Activated naive CD4-positive, alpha-beta T cell treated with anti-CD3 and anti-CD28 coated beads, Interleukin-2, amount 10 ng/mL, durations not matched to agents 7 days and 5 days (primary cell): ENCODE measurements at places on chromosomes 3 and 15.

DNA sequence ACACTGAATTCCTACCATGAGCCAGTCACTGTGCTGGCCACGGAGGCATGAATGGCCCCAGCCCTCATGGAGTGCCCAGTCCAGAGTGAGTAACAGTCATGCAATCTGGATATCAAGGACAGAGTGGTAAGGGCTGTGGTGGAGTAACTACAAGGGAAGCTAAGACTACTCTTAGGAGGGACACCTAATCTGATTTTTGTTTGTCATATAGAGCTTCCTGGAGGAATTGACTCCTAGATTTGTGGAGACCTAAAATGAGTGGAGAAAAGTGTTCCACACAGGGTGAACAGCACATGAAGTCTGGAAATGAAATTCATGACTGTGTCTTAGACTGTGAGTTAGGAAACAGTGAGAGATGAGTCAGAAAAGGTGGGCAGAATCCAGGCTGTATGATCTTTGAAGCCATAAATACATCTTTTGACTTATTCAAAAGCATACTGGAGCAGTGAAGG lies 219.9 kb downstream of the NFKBIZ start:
- DNase-seq = no peak
- H3K36me3 ChIP-seq = peaks cover 1% of the 10 kb centered on the region
- no peaks in the 10 kb centered on the region for H3K4me1 ChIP-seq
- H3K27me3 ChIP-seq = no peaks in the 10 kb centered on the region

DNA sequence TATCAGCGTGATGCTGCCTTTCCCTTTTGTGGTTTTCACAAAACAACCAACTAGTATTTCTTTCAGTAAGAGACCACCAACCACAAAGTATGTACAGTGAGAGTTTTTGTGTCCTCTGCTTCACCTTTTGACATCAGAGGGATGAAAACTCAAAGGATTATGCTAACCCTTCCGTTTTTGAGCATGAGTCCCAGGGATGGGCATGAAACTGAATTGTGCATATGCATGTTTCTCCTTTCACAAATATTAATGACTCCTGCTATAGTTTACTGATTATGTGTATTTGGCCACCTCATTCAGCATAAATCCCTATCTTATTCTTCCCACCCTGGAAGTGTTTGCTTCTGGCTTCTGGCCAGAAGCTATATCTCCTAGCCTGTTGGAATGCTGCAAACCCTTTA lies 59.2 kb downstream of the RSRC1 start:
- no peak overlapping the region for H3K27ac ChIP-seq
- H3K27me3 ChIP-seq = no peaks in the 10 kb centered on the region
- H3K4me1 ChIP-seq = peaks cover 6% of the 10 kb centered on the region

DNA sequence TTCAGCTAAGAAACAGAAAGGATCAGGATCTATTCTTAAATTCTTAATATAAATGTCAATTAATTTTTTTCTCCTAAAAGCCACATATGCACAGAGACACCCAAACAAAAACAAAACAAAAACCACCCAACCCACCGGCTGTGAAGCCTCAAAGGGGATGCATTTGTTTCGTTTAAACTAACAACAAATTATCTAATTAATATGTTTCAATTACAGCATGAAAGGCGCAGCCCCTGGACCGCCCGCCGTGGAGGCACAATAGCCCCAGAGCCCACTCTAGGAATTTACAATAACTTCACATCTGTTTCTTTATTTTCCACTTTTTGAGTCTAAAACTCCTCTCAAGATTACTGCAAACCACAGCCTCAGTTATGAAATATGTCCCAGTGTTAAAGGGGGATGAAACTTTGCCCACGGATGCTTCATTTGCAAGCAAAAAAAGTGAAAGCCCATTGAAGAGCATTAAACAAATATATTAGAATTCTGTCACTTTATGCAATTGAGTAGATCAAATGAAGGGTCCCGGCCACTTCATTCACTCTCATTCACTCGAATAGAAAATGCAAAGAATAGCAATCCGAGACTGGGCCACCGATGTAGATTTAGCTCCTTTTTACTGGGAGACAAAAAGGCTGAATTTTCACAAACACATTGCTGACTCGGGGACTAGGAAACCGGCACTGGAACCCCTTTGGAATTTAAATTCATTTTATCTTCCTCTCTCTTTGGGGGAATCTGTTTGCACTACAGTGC lies 6.0 kb downstream of the FOXB1 start:
- no peak overlapping the region for H3K27ac ChIP-seq
- peaks cover 83% of the 10 kb centered on the region for H3K27me3 ChIP-seq
- H3K36me3 ChIP-seq = peaks cover 12% of the 10 kb centered on the region
- no peak overlapping the region for H3K4me3 ChIP-seq
- DNase-seq = no peak
- peaks cover 33% of the 10 kb centered on the region for H3K4me1 ChIP-seq

DNA sequence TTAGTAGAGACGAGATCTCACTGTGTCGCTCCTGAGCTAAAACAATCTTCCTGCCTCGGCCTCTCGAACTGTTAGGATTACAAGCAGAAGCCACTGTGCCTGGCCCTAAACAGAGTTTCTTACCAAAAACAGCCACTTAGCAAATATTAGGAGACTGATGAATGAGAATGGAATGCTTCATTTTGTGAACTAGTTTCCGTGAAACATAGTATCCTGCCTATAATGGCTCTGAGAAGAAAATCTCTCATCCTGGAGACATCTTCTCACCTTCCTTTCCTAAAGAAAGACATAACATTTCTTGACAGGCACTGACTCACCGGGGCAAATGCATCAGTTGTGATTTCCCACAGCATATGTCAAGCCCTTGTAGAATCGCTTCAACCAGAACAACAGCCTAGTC lies 44.9 kb downstream of the GJD2 start:
- H3K36me3 ChIP-seq = no peaks in the 10 kb centered on the region
- no peak overlapping the region for H3K27ac ChIP-seq
- no peaks in the 10 kb centered on the region for H3K4me1 ChIP-seq
- peaks cover 20% of the 10 kb centered on the region for H3K27me3 ChIP-seq
- DNase-seq = no peak
- H3K4me3 ChIP-seq = no peak overlapping the region

- H3K4me3 ChIP-seq = no peak overlapping the region
- H3K27me3 ChIP-seq = peaks cover 19% of the 10 kb centered on the region
- no peak for DNase-seq
- no peak overlapping the region for H3K27ac ChIP-seq
- peaks cover 15% of the 10 kb centered on the region for H3K4me1 ChIP-seq
- no peaks in the 10 kb centered on the region for H3K36me3 ChIP-seq
Measured at GRCh38 chr3:169939751-169940150, 26.9 kb upstream of the SEC62 start.

DNA sequence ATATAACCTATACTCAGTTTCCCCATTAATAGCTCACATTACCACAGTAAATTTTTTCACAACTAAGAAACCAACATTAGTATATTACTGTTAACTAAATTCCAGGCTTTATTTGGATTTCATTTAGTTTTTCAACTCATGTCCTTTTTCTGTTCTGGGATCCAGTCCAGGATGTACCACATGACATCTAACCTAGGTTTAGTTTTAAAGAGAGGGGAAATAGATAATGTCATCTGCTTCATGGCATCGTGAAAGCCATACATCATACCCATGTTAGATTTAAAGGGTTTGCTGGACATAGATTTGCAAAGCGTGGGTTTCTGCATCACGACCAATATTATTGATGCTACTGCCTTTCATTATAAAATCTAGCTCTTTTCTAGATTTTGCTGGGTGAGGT lies 33.2 kb upstream of the RPP14 start:
- no peaks in the 10 kb centered on the region for H3K27me3 ChIP-seq
- peaks cover 8% of the 10 kb centered on the region for H3K4me1 ChIP-seq
- H3K36me3 ChIP-seq = no peaks in the 10 kb centered on the region
- no peak for DNase-seq

- no peaks in the 10 kb centered on the region for H3K4me1 ChIP-seq
- no peaks in the 10 kb centered on the region for H3K36me3 ChIP-seq
- H3K27me3 ChIP-seq = no peaks in the 10 kb centered on the region
- H3K4me3 ChIP-seq = no peak overlapping the region
- no peak overlapping the region for H3K27ac ChIP-seq
- no peak for DNase-seq
Measured at GRCh38 chr3:94206291-94206690, 143.4 kb downstream of the NSUN3 start.

GRCh38 chr3:64873400-64873799 lies 185.6 kb upstream of the ADAMTS9 start:
- no peak for DNase-seq
- no peaks in the 10 kb centered on the region for H3K4me1 ChIP-seq
- no peaks in the 10 kb centered on the region for H3K27me3 ChIP-seq
- no peak overlapping the region for H3K27ac ChIP-seq

DNA sequence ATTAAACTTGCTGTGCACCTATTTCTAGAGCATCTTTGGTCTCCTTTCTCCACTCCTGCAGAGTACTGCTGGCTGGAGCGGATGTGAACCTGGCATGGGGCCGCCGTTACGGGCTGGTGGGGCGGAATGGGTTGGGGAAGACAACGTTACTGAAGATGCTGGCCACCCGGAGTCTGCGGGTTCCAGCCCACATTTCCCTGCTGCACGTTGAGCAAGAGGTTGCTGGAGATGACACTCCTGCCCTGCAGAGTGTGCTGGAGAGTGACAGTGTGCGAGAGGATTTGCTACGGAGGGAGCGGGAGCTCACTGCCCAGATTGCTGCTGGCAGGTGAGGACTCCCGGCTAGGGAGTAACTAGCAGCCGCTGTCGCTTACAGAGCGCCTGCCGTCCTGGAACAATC lies 2.1 kb downstream of the ABCF3 start:
- H3K36me3 ChIP-seq = peaks cover 59% of the 10 kb centered on the region
- peaks cover 32% of the 10 kb centered on the region for H3K4me1 ChIP-seq
- no peaks in the 10 kb centered on the region for H3K27me3 ChIP-seq
- H3K27ac ChIP-seq = no peak overlapping the region
- H3K4me3 ChIP-seq = peak overlapping the region; percentile 5
- DNase-seq = no peak

DNA sequence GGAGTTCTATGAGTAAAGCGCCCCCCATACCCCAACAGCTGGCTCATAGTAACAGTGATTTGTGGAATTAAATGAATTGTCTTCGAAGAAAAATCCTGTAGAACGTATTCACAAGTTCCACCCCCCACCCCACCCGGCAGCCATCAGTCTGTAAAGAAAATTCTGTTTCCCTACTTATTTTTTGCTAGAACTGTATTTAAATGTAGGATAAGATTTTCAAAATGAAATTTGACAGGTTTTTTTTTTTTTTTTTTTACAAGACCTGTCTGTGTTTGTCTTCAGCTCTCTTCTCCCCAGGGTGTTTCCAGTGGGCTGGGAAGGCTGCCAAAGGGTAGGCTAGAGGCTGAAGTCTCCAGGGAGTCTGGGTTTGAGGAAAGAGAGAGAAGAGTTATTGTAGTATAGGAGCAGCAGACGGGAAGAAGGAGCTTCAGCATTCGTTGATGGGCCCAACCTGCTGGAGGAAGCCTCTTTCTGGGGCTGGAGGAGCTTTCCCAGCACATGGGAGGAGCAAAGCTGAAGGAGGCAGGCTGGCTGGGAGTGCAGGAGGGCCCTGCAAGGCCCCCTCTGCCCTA lies 130.6 kb upstream of the SEMA6D start:
- no peaks in the 10 kb centered on the region for H3K27me3 ChIP-seq
- no peak for DNase-seq
- no peaks in the 10 kb centered on the region for H3K36me3 ChIP-seq
- H3K4me3 ChIP-seq = no peak overlapping the region

- H3K27me3 ChIP-seq = peaks cover 4% of the 10 kb centered on the region
- no peak overlapping the region for H3K27ac ChIP-seq
- H3K4me1 ChIP-seq = peaks cover 11% of the 10 kb centered on the region
- DNase-seq = no peak
- H3K36me3 ChIP-seq = no peaks in the 10 kb centered on the region
Measured at GRCh38 chr3:36959821-36960220, 15.0 kb upstream of the TRANK1 start.

- H3K36me3 ChIP-seq = no peaks in the 10 kb centered on the region
- H3K4me1 ChIP-seq = no peaks in the 10 kb centered on the region
- no peak for DNase-seq
Measured at GRCh38 chr3:179949869-179950268, 86.9 kb downstream of the PEX5L start.

DNA sequence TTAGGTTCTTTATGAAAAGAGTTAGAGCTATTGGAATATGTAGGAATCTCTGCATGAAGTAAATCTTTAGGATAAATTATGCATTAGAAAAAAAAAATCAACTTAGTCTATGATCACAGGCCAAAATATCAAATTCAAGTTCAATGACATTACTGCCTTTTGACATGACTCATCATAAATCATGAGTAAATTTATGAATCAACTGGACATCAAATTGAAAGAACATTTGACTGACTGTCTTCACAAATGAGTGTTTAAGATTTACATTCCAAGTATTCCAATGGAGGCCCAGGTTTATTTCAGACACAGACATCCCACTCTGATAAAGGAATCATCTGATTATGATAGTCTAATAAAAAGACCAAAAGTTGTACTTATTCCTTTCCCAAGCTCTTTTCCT lies 192.8 kb upstream of the TTC14 start:
- H3K4me3 ChIP-seq = no peak overlapping the region
- no peak overlapping the region for H3K27ac ChIP-seq
- no peaks in the 10 kb centered on the region for H3K36me3 ChIP-seq
- H3K27me3 ChIP-seq = no peaks in the 10 kb centered on the region

DNA sequence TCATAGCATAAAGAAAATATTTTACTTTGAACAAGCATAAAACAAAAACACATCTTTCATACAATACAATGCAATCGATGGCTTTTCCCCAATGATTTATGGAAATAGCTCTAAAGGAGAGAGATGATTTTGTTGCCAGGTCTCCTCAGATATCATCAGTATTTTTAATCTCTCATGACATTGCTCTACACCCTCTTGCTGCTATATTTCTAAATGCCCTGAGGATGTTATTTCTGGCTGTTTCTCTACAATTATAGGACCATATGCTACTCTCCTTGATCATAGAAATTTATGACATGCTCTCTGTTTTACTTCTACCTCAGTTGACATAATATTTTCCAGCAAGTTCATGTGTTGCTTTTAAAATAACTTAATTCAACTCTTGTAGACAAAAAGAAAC lies 654.9 kb upstream of the GBE1 start:
- H3K36me3 ChIP-seq = no peaks in the 10 kb centered on the region
- no peaks in the 10 kb centered on the region for H3K27me3 ChIP-seq
- H3K4me3 ChIP-seq = no peak overlapping the region
- DNase-seq = no peak
- H3K4me1 ChIP-seq = no peaks in the 10 kb centered on the region

DNA sequence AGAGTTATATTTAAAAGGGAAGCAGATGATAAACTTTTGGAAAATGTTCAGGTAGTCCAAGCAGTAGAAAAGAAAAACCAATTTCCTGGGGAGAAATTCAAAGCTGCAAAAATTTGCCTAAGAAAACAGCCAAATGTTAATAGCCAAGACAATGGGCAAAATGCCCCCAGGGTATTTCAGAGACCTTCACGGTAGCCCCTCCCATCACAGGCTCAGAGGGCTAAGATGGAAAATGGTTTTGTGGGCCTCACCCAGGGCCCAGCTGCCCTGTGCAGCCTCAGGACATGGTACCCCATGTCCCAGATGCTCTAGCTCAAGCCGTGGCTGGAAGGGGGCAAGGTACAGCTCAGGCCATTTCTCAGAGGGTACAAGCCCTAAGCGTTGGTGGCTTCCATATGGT lies 391.0 kb downstream of the ZIC4 start:
- no peak overlapping the region for H3K4me3 ChIP-seq
- no peak overlapping the region for H3K27ac ChIP-seq
- no peaks in the 10 kb centered on the region for H3K36me3 ChIP-seq
- DNase-seq = no peak
- no peaks in the 10 kb centered on the region for H3K4me1 ChIP-seq
- H3K27me3 ChIP-seq = no peaks in the 10 kb centered on the region
